Natural killer cell treated with Interleukin-12 subunit alpha and Interleukin-12 subunit beta and Interleukin-15 and Interleukin-18, amount 100 ng/mL, for 72 hours (primary cell): ENCODE measurements at places on chromosomes 2 and 18. TPM values are rescaled to one million over a fixed set of nuclear protein-coding genes. Genes with fewer than 3 reads are reported as not detected.

DNA sequence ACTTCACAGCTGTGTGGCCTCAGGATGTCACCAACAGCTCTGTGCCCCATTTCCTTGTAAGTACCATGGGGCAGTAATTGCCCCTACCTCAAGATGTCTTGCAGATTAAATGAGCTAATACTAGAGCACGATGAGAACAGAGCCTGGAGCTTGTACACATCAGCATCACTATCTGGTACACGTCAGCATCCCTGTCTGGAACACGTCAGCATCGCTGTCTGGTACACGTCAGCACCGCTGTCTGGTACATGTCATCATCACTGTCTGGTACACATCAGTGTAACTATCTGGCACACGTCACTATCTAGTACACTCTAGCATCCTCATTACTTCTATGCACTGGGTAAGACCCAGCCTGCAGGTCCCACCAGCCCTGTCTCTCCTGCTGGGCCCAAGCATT is 37.2 kb downstream of the AQP12A start:
- DNase-seq, result no peak

- DNase-seq, result no peak
Measured at GRCh38 chr18:35022426-35023001, 18.7 kb upstream of the MAPRE2 start.

DNA sequence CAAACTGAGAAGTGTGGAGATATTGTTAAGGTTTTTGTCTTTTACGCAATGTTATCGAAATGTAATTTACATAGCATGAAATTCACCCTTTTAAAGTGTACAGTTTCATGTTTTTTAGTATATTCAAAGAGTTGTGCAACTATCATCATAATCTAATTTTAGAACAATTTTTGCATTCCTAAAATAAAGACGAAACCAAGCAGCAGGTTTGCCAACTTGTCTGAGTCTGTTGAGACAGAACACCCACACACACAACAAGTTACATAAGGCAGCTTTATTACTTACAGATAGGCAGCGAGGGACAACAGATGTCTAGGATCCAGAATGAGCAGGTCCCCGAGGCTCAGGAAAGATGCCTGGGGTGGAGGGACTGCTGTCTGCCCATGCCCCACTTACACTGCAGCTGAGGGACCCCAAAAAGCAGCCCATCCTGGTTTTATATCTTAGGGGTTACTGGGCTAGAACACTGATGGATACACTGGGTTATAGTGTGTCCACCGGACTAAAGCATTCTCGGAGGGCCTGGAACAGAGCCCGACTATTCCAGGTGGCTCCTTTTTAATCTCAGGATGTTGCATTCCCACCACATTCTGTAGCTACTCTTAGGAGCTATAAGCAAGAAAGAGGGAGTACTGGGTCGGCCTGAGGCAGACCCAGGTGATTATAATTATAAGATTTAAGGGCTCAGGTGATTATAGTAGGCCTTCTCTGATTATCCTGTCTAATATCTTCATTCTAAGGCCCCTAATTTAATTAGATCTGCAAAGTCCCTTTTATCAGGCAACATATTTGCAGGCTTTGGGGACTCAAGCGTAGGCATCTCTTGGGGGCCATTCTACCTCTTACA is 150.2 kb upstream of the DOK6 start:
- DNase-seq, result no peak

- DNase-seq, result no peak
Measured at GRCh38 chr2:118153433-118153832, 65.2 kb downstream of the INSIG2 start.

GRCh38 chr2:54559593-54560145 is 103.5 kb downstream of the SPTBN1 start:
- DNase-seq, result no peak

FRZB gene
- not detected for total RNA-seq

INO80D gene
- 37.5 TPM for total RNA-seq

SLC11A1 gene
- total RNA-seq, result 0.11 TPM

NEB gene
- 2.3 TPM for total RNA-seq

NR4A2 gene
- total RNA-seq, result 4.2 TPM

MLPH gene
- not detected for total RNA-seq
